Left lobe of liver (tissue), 2 donors: ENCODE measurements at places on chromosomes 11 and 22.
A peak's percentile ranks its signal among the peaks of the same experiment; 100 is the strongest.

DNA sequence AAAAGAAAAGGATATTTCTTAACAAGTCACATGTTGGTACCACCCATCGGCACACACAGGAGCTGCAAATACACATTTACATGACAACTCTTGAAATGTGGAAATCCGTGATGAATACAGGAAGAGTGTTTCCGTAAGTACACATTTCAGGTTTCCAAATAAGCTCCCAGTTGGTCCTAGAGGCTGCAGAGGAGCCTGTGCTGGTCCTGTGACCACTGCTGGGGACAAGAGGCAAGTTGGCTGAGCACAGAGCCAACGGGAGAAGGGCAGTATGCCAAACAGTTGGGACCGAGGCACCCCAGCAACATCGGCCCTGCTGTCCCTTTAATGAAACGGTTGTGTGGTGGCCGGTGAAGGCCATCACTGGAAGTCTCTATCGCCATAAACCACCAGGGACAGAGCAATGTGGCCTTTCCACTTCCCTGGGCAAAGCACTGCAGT is 38.5 kb upstream of the ARFGAP3 start:
- DNase-seq, result no peak

GRCh38 chr22:36358533-36359469 is 29.0 kb downstream of the MYH9 start:
- DNase-seq, result no peak

DNA sequence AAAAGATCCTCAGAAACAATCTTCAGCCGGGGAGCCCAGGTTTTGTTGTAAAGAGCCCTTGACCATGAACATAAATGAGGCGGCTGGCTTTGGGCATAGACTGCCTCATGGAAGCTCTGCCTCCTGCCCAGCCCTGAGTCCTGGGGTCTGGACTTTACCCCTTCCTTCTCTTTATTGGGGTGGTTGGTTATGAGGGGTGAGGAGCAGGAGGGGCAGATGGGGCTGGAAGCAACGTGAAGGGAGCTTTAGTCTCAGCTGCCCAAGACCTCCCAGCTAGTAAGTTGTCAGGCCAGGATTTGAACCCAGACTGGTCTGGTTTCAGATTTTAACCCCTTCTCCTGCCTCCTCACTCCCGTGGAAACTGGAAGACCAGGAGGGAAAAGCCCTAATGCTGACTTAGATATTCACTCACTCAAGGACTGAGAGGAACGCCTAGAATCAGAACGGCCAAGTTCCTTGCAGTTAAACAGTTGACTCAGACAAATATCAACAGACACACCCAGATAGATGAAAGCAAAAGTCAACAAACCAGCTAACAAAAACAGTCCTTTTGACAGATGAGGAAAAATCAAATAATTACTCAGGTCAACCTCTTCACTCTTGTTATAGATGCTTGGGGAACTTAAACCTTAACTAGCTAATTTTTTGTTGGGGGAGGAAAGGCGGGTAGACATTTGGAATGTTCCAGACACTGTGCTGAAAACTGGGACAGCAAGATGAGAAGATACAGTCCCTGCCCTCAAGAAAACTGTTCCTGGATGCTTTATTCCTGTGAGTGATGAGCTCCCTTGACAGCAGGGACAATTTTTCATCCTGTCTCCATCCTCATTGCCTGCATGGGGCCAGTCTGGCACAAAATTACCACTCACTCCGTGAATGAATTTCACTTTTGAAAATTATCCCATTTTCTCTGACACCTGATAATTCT is 20.8 kb upstream of the ARRB1 start:
- no peak for DNase-seq

DNA sequence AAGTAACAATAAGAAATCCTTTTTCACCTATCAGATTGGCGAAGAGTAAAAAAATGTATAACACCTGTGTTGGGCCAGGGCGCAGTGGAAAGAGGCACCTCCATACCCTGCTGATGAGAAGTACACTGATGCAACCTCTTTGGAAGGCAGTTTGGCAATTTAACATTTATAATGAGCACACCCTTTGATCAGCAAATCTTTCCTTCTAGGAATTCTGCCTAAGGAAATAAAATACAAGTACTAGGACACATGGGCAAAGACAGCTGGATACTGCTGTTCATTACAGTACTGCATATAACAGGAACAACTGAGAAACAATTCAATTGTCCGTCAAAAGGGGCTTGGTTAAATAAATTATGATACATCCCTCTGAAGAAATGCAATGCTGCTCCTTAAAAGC is 110.1 kb downstream of the RPL27A start:
- DNase-seq, result no peak

GRCh38 chr11:2289350-2289749 is 12.4 kb downstream of the C11orf21 start:
- DNase-seq, result peak; percentile 44

- no peak for DNase-seq
These were observed 65.1 kb upstream of the RRAS2 start for GRCh38 chr11:14424096-14424495.

GRCh38 chr11:45922425-45923082 is at the start of gene LARGE2:
Gene LARGE2, plus strand, starts transcription at chr11:45922656. Its CDS starts 227 bp downstream, at chr11:45922883.
- no peak for DNase-seq

GRCh38 chr11:38315151-38315550 is 1717.1 kb upstream of the RAG2 start:
- no peak for DNase-seq

- DNase-seq, result no peak
These were observed 251.1 kb upstream of the MPPED2 start for GRCh38 chr11:30837252-30837651.

DNA sequence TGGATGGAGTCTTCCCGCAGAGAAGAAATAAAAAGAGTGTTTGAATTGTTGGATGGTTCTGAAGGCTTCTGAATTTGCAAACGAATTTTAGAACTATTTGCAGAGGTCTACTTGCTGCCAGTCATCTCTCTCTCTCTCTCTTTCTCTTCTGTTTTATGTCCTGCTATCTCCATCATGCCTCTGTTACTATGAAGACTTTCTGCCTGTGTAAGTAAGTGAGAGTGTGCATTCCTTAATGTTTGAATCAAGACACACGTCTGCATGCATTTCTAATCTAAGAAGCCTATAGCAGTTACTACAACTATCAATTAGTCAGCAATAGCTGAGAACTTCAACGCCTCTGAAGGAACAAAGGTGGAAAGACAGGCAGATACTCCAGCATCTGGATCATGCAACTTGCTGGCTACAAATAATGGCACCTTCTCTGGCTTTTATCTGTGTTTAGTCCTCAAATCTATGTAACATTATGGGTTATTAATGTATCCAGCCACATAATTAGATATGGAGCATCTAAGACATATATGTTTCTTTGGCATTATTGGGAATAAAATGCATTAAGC is 191.5 kb upstream of the BLID start:
- no peak for DNase-seq

GRCh38 chr11:2092956-2093412 is 46.2 kb downstream of the IGF2 start:
- DNase-seq, result peak; percentile 98
